ENCODE measurements at places on chromosomes 2 and 18.

DNA sequence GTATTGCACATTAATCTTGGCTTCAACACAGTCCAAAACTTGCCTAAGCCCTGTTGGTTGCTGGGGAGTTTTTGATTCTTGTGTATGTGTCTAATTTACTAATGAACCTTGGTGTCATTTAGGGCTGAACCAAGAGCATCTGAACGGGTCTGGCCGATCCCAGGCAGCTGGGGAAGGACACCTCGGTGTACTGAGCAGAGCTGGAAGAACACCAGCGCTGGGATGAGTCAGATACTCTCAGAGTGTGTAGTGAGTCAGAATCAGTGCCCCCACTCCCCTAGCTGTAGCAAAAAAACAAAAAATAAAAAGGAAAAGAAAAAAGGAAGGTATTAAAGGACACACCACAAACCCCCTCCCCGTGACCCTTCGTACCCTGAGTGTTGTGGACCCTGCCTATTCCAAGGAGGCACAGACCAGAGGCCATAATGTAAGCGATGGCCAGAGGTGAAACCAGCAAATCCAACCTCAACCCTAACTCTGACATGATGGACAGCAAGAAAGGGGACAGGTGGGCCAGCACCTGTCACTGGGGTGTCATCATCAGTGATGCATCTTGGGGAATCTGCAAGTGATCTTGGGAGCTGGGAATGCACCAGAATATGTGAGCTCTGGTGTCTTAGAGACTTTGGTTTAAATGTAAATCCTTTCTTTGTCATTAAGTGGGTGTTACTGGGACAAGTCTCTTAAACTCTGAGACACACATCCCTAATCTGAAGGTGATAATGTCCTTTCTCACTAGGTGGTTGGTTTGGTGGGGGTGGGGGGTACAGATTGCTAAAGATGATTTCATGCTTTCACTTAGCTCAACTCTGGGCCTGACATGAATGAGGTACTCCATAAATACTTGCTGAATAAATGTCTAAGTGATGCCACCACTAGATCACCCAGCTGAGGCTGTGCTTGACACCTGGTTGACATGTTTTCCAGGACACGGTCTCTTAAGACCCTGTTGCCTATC, 34.2 kb upstream of the NCOA1 start:
- peak; percentile 19 for DNase-seq

DNA sequence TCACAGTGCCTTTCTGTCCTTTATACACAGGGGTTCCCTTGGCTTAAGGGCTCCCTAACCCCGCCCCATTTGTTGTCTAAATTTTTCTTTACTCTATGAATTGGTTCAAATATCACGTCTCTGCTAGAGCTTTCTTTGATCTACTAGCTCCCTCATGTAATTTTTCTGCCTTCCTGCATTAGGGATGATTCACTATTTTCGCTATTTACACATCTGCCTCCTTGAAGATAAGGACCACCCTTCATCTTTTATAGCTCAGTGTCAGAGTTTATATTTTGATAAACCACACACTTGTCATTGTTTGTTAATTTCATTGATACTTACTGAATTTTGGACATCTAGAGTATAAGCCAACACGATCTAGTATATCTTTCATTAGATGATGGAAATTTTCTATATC, 169.2 kb downstream of the LPIN1 start:
- DNase-seq: no peak

GRCh38 chr18:6877288-6877687, 147.8 kb downstream of the ARHGAP28 start:
- DNase-seq: no peak

DNA sequence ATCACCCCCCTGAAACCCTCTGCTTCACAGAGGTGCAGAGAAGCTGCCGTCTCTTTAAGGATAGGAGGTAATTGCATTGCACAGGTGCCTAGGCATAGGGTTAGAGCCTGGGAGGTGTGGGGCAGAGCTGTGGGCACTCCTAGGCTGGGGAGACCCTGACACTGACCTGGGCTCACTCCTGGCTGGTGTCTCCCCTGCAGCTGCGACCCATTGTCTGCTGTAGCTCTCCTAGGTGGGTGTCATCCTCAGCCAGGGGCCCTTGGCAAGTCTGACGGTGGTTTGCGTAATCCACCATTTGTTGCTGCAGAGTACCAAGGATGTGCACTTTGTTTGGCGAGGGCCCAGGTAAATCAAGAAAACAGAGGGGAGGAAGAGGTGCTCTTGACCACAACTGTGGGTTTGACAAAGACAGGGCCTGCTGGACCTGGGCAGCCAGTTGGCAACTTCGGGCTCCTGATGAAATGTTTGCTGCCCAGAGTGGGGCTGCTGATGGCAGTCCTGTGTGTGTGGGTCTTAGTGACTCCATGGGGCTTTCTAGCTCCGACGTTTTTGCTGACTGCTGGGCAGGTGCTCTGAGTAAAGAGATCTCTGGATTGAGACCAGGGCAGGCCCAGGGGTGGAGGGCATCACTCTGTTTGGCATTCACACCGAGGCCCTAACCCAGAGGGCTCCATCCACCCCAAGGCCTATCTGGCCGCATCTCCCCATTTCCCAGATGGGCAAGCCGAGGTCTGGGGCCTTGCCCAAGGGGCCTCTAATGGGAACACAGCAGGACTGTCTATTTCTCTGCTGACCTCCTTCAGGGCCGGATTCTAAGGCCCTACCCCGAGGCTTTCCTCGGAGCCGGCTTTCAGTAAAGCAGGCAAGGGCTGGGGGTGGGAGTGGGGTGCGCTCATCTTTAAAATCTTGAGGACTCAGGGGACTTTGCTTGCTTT, 67.7 kb downstream of the EDAR start:
- DNase-seq: no peak

- no peak for DNase-seq
Measured at GRCh38 chr2:45353879-45354278, 257.2 kb downstream of the SRBD1 start.

GRCh38 chr2:8346706-8347430, 335.0 kb upstream of the ID2 start:
- no peak for DNase-seq

- DNase-seq: no peak
Measured at GRCh38 chr2:141641462-141641861, 489.4 kb downstream of the LRP1B start.
